Renal cortical epithelial cell (primary cell): ENCODE measurements at places on chromosomes 1 and 21.
A peak's percentile ranks its signal among the peaks of the same experiment; 100 is the strongest.

DNA sequence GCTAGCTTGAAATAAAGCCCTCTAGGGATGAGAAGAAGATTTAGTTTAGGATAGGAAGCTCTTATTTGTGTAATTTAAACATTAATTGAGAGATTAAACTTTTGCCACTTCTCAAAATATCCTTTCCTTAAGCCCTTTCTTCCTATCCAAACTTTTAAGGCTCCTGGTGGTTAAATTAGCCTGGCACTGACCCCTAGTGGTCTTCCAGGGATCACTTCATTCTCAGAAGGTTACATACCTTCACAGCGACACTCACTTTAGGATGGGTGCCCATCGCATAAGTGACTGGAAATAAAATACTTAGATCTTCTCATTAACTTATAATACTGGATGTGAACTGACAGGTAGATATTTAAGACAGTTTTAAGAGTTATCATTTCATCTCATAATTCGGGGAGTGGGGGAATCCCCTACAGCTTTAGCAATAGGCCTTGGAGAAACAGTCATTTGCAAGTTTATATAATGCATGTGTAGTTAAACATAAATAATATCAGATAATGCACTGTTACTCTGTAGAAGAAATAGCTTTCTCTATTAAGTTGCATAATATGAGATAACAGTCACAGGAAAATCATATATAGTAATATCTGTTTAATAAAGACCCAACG is 7.4 kb downstream of the LHX9 start:
- DNase-seq, result peak; percentile 63

- no peak for DNase-seq
Observed at GRCh38 chr1:63817700-63818099, 43.9 kb downstream of the ROR1 start.

GRCh38 chr1:83845437-83846071 is 153.4 kb downstream of the TTLL7 start:
- peak; percentile 46 for DNase-seq

DNA sequence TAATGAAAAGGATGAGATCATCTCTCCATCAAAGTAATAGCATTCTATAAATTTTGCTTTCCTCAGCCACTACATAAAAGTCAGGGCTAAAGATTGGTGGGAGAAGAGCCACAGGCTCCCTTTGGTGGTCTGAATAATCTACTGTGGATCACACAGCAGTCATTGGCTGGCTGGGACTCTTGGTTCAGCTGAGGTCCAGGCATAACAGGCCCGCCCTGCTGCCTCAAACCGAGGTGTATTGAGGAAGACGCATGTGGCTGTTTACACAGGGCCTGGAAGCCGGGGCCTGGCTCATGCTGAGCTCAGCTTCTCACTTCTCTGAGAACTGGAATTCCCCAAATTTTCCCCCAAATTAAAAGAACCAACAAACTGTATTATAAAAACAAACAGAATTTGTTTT is 139.2 kb downstream of the PTPRC start:
- no peak for DNase-seq

DNA sequence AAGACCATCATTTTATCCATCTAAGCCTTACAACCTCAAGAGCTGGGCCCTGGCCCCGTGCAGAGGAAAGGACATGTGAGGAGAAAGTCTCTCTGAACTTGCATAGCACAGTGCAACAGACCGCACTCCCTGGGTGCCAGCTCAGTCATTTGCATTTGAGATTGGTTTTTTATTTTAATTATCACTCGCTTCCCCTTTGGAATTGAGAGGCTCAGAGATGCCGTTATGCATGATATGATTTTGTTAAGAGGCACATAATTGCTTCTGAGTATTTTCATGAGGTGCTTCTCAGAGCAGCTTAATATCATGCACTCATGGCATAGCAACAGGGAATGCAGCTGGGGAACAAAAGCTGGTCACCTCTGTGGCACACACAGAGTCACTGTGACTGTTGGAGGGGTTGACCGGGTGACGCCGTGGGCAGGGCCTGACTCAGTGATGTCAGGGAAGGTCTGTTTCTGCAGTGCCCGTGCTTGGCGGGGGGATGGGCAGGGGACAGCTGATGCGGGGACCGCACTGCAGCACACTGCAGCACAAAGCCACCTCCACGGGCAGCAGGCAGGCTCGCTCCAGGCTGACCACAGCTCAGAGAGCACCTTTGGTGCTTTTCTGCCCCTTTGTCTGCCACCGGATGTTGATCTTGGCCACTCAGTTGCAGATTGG is 43.2 kb upstream of the VAMP3 start:
- DNase-seq, result no peak

- peak; percentile 82 for DNase-seq
Observed at GRCh38 chr1:214566158-214567104, 15.0 kb upstream of the PTPN14 start.

GRCh38 chr1:70874063-70874462 is 173.6 kb downstream of the PTGER3 start:
- DNase-seq, result peak; percentile 25

DNA sequence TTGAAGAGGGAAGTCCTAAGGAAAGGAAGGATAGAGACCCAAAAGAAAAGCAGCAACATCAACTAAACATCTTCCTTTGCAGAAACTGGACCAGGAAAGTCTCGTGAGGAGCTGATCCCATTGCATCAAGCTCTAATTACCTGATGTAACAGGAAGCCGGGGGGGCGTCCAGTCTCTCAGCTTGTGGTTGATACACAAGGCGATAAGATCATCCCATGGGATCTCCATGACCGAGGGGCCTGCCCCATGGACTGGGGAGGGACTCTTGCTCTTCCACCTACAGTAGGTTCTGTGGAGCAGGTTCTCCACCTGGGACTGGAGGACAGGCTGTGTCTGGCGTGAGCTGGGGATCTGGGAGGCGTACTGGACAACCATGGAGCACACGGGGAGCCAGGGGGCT is 14.8 kb upstream of the LSS start:
- no peak for DNase-seq

DNA sequence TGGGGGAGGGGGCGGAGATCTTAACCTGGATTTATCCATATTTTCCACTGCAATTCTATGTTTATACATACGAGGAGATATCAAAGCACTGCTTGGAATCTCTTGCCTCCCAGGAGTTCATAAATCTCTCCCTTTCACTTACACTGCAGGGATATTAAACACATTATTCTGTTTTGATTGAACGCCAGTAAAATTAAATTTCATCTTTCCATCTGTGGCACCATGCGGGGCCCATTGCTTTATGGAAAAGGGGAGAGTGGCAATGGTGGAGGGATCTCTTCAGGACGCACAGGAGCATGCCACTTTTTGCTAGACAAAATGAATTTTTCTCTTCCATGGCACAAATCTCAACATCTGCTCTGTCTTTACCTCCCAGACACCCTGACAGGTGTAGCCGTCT is 648.0 kb upstream of the PLXNA2 start:
- no peak for DNase-seq

DNA sequence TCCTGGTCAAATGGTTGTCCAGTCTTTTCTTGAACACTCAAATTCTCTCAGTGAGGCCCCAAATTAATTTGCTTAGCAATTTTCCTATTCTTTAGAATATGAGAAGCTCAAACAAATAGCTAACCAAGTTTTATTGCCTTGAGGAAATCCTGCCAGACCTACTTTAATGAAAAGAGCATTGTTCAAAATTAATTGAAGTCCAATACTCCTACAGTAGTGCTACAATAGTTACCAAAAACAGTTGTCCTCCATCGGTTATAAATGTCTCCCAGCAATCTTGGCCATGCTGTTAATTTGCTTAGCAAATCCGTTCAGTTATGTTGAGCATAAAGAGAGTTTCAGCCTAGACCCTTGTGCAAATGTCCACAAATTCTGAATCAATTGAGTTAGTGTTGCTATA is 112.9 kb downstream of the MAB21L3 start:
- DNase-seq, result no peak

- no peak for DNase-seq
Observed at GRCh38 chr1:12129624-12130023, 37.2 kb upstream of the TNFRSF1B start.
